ENCODE measurements at places on chromosomes 1 and 21. TPM values are rescaled to one million over a fixed set of nuclear protein-coding genes. Genes with fewer than 3 reads are reported as not detected.
A peak's percentile ranks its signal among the peaks of the same experiment; 100 is the strongest.

DNA sequence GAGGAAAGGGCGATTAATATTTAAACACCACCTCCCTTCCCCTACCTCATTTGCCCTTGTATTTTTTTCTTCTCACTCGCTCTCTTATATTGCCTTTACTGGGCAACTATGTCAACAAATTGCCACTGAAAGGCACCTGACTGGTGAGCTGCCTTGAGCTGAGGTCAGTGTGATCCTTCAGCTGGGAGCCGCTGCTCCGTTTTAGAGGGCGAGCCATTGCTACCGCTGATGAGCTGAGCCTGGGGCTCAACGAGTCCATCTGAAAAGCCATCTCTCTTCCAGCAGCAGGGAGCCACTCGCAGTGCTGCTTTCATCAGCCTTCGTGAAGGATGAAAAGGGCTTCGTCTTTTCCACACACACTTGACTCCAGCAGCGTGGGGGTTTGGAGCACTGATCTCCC lies 108.0 kb upstream of the KIF26B start:
- DNase-seq, result no peak

GRCh38 chr1:9150582-9151327 lies 21.9 kb upstream of the GPR157 start:
- DNase-seq, result peak; percentile 82

GRCh38 chr21:42235593-42235992 lies 16.7 kb downstream of the ABCG1 start:
- no peak for DNase-seq

GRCh38 chr1:93818570-93818959 lies 60.4 kb downstream of the DNTTIP2 start:
- no peak for DNase-seq

GRCh38 chr1:101237229-101237837 lies 514 bp downstream of the S1PR1 start:
- DNase-seq, result peak; percentile 68

GRCh38 chr21:33234635-33235520 lies 5.1 kb downstream of the IFNAR2 start:
- no peak for DNase-seq

DNA sequence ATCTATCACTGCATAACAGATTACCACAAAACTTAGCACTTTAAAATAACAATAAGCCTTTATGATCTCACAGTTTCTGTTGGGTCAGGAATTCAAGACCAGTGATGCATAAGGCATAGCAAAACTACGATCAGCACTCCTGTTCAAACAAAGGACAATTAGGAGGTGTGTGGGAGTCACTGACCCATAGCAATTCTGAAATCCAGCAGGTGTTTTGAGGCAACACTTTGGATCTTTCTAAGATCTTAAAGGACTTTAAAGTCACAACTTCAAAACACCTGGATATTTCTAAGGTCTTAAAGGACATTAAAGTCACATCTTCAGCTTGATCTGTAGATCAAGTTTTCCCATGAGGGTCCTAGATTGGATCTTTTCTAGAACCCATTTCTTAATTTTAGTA lies 35.3 kb downstream of the AKT3 start:
- no peak for DNase-seq

DNA sequence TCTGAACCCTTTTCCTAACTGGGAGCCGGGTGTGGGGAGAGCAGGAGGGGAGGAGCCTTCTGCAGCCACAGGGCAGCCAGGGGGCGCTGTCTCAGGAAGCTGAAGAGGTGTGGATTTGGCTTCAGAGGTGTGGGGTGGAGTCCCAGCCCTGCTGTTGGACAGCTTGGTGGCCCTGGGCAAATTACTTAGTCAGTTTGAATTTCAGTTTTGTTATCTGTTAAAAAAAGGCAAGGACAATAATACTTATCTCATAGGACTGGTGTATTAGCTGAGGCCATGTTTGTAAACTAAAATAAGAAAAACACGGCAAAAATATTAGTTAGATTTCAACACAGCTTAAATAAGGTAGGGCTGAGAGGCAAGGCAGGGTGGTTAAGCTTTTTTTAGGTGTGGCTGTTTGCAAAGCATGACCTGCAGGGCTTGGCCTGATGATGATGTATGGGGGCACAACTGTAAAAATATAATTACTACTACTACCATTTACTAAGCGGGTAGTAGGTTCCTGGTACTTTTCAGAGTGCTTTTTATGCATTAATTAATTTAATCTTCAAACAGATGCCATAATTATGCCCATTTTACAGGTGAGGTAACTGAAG lies 111.8 kb downstream of the PLXNA2 start:
- DNase-seq, result peak; percentile 80

- no peak for DNase-seq
Observed at GRCh38 chr1:100027212-100027611, 57.4 kb downstream of the SLC35A3 start.

GRCh38 chr1:187626056-187626455 lies 797.3 kb downstream of the PLA2G4A start:
- DNase-seq, result no peak

DNA sequence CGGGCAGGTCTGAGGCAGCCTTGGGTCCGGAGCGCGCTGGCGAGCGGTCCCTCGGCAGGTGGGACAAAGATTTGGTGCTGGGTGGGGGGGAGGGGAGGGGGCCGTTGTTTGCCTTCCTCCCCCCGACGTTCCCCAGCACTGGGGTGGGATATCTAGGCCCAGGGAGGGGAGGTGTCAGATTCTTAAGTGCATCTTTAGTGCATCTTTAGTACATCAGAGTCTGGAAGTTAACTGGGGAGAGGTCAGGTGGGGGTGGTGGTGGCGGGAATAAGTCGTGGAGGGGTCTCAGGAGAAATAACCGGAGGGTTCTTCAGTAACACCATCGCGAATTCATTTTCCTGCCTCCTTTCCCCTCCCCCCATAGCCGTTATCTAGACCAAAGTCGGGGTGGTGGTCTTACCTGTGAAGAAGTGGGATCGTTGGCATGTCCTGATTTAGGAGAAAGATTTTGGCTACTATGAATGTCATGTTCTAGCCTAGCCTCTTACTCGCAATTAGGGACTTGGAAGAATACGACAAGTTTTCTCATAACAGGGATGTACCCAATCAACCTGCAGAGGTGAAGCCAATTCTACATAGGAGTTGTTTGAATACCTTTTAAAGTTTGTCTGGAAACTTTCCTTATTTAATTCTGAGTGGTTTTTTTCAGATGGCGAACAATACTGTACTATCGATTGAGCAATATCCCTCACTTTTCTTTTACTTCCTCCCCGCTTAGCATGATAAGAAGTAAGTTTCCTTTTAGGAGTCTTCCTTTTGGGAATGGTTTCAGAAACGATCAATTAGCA lies 886 bp downstream of the ZMYM4 start:
- DNase-seq, result peak; percentile 27

DNA sequence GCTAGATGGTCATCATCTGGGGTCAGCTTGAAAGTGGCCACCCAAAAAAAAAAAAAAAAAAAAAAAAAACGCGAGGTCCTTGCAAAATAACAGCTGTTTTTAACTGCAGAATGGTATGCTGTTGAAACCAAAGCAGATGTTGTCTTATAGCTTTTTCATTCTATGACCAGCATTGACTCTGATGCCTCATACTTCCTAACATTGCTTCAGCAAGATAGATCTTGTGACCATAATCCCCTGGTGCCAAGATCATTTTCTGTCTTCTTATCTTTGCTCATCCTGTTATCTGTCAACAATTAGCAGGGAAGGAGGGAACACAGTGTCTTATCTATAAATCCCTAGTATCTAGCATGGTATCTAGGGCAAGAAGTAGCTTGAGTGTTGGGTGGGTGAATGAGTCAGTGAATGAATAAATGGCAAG lies 181.5 kb downstream of the PLPP3 start:
- peak; percentile 58 for DNase-seq

DNA sequence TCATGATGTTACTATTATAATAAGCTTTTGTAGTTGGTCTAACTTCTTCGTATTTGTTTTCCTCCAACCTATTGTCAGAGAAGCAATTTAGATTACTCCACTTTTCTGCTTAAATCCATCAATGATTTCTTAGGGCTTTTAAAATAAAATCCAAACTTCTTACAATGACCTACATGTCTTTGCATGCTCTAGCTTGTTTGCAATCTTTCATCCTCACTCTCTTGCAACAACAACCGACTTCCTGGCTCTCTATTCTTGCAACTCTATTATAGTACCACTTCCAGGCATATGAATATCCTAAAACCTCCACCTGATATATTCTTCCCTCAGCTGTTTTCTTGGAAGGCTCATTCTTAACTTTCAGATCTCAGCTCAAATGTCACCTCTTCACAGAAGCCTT lies 1288.7 kb downstream of the PLA2G4A start:
- no peak for DNase-seq

DNA sequence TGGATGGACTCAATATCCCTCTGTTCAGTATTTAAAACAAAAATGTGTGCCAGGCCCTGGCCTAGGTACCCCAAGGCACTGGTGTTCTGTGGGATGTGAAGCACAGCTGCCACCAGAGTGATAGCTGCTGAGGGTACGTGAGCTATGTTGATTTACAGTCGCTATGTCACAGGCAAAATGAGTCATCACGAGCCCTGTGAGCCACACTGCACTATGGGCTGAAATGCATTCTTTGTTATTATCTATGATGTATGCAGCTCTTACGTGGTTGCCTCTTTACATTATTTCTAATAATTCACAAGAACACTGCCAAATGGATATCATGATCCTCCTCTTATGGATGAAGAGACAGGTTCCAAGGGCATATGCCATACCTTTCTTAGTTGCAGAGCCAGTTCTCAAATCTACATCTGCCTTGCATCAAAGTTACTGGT lies 2.1 kb downstream of the TEX38 start:
- no peak for DNase-seq

GRCh38 chr1:156684227-156684782 lies 7.1 kb upstream of the NES start:
- peak; percentile 51 for DNase-seq

DNA sequence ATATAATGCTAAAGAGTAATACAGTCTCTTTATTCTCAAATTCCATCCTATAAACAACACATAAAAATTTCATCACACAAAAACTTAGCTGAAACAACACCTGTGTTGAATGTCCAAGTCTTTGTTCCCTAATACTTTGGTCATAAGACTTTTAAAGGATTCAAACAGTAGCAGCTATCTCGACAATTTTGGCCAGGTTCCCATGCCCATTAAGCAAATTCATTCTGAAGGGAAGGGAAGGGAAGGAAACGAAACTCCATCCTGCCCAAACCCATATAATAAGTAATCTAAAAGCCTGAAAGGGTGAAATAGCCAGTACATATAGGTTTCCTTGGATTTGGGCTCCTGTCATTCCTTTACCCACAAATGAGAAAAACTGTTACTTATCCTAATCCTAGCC lies 7.5 kb downstream of the IVNS1ABP start:
- DNase-seq, result no peak

GRCh38 chr1:226318471-226318870 lies 9.5 kb upstream of the LIN9 start:
- no peak for DNase-seq

- no peak for DNase-seq
Observed at GRCh38 chr21:43983390-43983789, 28.7 kb upstream of the TRAPPC10 start.

DNA sequence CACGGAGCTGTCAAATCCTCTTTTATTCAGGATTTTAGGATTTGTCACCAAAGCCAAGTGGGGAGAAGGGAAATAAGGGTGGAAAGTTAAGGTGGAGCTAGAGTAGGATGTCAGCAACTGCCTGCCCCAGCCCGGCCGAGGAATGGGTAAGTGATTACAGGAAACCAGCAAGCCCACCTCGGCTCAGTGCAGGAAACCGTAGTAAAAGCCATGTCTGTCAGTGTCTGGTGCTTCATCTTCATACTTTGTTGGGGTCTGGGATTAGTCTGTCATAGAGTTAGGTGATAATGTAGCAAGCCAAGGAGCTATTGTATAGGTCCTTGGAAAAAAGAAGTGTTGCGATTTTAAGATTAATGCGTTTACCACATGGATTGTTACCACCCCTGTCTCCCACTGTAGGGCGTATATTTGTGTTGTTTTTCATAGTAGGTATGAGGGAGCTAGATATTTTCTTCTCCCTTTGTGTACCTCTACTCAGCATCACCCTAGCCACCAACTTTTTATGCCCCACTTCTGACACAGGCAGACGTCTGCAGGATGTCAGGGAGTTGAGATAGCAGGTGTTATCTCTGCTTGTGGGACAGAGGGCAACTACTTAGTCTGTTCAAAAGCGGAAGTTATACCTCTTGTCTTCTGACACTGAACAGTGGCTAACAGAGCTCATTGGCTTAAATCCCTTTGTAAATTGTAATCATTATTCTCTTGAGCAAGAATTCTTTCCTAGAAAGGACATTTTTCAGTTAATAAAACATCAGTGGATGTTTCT lies 253.7 kb downstream of the HHAT start:
- no peak for DNase-seq

DNA sequence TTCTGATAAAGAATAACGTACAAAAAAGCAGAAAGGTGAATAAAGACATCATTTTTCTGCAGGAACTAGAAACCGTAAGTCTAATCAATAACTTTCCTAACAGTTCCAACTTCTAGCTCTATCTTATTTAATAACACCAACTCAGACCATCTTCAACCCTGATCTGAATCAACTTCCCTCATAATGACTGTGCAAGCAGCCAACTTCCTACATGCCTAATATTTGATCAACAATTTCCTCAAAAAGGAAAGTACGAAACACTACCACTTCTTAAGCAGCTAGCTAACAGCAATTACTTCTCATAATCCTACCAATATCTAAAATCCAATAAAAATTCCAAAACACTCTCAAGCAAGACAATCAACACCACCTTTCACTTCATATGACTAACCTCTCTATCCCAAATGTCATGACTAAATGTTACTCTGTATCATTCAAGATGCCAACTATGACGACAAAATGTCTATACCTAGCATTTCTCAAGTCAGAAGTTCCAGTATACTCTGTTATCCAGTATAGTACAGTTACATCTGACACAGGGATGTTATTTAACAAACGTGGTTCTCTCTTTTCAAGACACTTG lies 1.7 kb downstream of the COP1 start:
- peak; percentile 18 for DNase-seq

DNA sequence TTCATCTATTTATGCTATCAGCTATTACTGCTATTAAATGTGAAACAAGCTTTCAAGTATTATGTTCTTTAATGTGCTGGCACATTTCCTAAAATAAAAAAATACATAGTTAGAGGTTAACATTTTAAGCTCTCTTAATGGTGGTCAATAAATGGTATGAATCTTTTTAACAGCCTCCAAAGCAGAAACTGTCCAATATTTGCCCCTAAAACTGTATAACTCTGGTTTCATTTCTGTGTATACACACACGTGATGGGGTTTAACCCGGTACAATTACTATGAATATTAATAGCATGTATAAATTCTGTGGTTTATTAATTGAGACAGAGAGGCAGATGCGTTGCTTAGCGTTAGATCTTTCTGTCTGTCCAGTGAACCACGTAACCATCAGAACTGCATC lies 2.2 kb downstream of the ESRRG start:
- no peak for DNase-seq

C1orf56 gene
- 0.82 TPM for total RNA-seq

LIN28A gene
- not detected for total RNA-seq

KLF17 gene
- total RNA-seq, result 1.1 TPM

ELAPOR1 gene
- 0.45 TPM for total RNA-seq

IL24 gene
- total RNA-seq, result not detected

NUP133 gene
- total RNA-seq, result 25.2 TPM

LCE3D gene
- not detected for total RNA-seq

TSPEAR gene
- 0.08 TPM for total RNA-seq

FAM163A gene
- total RNA-seq, result not detected

SPSB1 gene
- 18.2 TPM for total RNA-seq

GNAT2 gene
- total RNA-seq, result 0.18 TPM

RBM15 gene
- total RNA-seq, result 23.1 TPM

DENND2C gene
- 5.3 TPM for total RNA-seq

CHIA gene
- total RNA-seq, result not detected

TRIM62 gene
- 10.7 TPM for total RNA-seq

CRNN gene
- total RNA-seq, result not detected

OR10J1 gene
- total RNA-seq, result not detected

HIVEP3 gene
- total RNA-seq, result 1.1 TPM

Measured in fibroblast of the aortic adventitia (primary cell).